Large intestine (tissue), 12 donors: ENCODE measurements at places on chromosomes 2 and 18.
A peak's percentile ranks its signal among the peaks of the same experiment; 100 is the strongest.

DNA sequence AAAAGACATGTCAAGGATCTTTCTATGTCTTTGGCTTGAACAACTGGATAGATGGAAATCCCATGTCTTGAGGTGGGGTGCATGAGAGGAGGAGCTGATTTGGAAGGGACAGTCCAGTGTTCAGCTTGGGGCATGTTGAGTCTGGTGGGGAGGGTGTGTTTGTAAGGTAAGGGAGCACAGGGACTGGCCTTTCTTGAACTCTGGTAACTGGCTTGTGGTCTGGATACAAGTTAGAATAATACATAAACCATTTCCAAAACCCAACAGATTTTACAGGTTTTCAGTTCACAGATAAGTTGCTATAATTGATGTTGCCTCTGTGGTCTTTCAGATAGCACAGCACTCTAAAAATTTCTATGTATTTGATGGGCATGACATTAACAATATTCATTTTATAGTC, 24.2 kb downstream of the RHBDD1 start:
- no peak overlapping the region for H3K4me3 ChIP-seq
- no peaks in the 10 kb centered on the region for H3K27me3 ChIP-seq
- DNase-seq: no peak
- no peak overlapping the region for H3K27ac ChIP-seq

DNA sequence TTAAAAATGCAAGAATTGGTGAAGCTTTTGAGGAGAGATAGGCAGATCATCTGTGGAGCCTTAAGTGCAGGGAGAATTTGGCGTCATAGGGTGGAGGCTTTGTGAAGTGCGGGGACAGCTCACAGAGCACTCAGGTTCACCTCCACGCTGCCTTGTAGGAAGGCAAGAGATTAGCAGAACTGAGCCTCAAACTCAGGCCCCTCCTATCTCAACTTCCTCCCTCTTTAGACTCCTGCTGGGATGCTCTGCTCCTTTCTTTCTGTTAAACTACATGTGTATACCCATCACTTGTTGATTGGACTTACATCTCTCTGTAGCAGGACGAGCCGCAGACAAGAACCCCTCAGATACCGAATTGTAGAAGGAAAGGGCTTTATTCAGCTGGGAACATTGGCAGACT, 422.2 kb downstream of the SETBP1 start:
- H3K27me3 ChIP-seq: no peaks in the 10 kb centered on the region
- no peaks in the 10 kb centered on the region for H3K36me3 ChIP-seq
- DNase-seq: no peak
- no peak overlapping the region for H3K4me3 ChIP-seq
- H3K4me1 ChIP-seq: peaks cover 12% of the 10 kb centered on the region

- H3K27me3 ChIP-seq: peaks cover 19% of the 10 kb centered on the region
- peak; percentile 95 for DNase-seq
These were observed 1.1 kb upstream of the TET3 start for GRCh38 chr2:73983322-73984202.

DNA sequence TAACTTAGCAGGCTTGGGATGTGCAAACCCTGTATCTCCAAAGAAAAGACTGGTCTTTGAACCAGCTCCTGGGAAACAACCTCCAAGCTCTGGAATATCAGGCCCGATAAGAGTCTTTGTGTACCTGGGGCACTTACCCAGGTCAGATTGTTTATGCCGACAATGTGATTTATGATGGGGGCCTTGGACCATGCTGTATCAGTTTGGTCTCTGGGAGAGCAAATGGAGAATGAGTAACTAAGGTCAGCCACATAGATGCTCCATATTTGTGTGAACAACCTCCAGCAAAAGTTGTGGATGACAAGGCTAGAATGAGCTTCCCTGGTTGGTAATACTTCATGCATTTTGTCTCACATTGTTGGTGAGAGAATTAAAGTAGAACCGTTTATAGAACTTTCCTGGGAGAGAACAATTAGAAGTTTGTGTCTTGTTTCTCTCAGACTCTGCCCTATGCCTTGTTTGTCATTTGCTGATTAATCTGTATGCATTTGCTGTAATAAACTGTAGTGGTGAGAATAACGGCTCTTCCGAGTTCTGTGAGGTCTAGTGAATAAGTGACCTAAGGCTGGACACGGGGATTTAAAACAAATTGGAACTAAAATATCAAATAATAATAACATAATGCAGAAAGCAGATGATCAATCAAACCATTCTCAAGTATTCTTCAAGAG, 259.1 kb downstream of the XIRP2 start:
- H3K4me1 ChIP-seq: no peaks in the 10 kb centered on the region
- DNase-seq: peak; percentile 76
- H3K27me3 ChIP-seq: no peaks in the 10 kb centered on the region

DNA sequence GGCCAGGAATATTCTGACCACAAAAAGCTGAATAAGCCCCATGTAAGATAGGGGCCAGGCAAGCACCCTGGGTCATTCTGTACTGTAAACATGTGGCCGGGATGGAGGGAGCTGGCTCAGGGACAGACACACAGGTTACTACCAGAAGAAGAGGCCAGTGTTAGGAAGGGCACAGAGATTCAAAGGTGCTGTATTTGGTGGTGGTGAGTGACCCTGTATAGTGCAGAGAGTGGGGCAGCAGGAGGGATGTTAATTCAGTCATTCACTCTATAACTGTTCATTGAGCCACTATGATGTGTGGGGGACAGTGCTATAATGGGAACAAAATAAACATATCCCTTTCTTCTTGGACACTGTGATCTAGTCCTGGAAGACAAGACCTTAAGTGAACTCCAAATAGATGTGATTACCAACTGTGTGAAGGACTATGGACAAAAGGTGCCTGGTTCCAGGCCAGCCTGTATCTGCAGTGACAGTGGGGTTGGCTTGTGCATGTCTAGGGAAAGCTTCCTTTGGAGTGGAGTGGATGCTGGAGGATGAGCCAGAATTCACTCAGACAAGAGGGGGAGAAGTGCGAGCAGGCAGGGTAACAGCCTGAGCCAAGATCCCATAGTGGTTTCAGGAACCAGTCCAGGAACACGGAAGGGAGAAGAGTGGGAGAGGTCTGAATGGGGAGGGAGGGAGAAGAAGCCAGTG, 8.3 kb downstream of the MOCOS start:
- no peak overlapping the region for H3K4me3 ChIP-seq
- no peaks in the 10 kb centered on the region for H3K27me3 ChIP-seq
- no peak overlapping the region for H3K27ac ChIP-seq

- H3K27me3 ChIP-seq: no peaks in the 10 kb centered on the region
- no peak overlapping the region for H3K27ac ChIP-seq
- no peak overlapping the region for H3K4me3 ChIP-seq
- no peak for DNase-seq
- H3K4me1 ChIP-seq: no peaks in the 10 kb centered on the region
- H3K36me3 ChIP-seq: no peaks in the 10 kb centered on the region
These were observed 177.6 kb upstream of the CCDC68 start for GRCh38 chr18:55136864-55137263.

GRCh38 chr2:196376984-196377877, 205.9 kb upstream of the STK17B start:
- H3K27ac ChIP-seq: no peak overlapping the region
- no peaks in the 10 kb centered on the region for H3K27me3 ChIP-seq
- H3K4me1 ChIP-seq: peaks cover 7% of the 10 kb centered on the region
- no peak overlapping the region for H3K4me3 ChIP-seq
- H3K36me3 ChIP-seq: no peaks in the 10 kb centered on the region
- DNase-seq: no peak
